ENCODE measurements at places on chromosomes 7 and 10. TPM values are rescaled to one million over a fixed set of nuclear protein-coding genes. Genes with fewer than 3 reads are reported as not detected.

- DNase-seq: no peak
These were observed 116.1 kb downstream of the GPR37 start for GRCh38 chr7:124649397-124650014.

GRCh38 chr10:97961945-97962344 is 68.5 kb downstream of the CRTAC1 start:
- DNase-seq: no peak

DNA sequence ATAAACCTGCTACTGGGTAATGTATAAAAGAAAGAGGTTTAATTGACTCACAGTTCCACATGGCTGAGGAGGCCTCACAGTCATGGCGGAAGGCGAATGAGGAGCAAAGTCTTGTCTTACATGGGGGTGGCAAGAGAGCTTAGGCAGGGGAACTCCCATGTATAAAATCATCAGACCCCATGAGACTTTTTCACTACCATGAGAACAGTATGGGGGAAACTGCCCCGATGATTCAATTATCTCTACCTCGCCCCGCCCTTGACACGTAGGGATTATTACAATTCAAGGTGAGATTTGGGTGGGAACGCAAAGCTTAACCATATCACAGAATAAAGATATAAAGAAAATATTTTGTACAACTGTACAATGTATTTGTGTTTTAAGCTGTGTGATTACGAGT is 39.4 kb upstream of the PLCE1 start:
- DNase-seq: no peak

The FEZF1 gene
- polyA plus RNA-seq: not detected

The LIPF gene
- polyA plus RNA-seq: 0.47 TPM

All from left kidney (tissue), 8 donors.